ENCODE measurements at places on chromosomes 16 and 17. TPM values are rescaled to one million over a fixed set of nuclear protein-coding genes. Genes with fewer than 3 reads are reported as not detected.

The LGALS9B gene
- not detected for total RNA-seq

The KRT20 gene
- not detected for total RNA-seq

The CACNG3 gene
- not detected for total RNA-seq

The HAP1 gene
- total RNA-seq, result 0.44 TPM

The WFIKKN1 gene
- total RNA-seq, result 0.22 TPM

The MARVELD3 gene
- not detected for total RNA-seq

Measured in placental pericyte (primary cell).